NCI-H2081 (cell line): ENCODE measurements at places on chromosomes 12 and 14.

DNA sequence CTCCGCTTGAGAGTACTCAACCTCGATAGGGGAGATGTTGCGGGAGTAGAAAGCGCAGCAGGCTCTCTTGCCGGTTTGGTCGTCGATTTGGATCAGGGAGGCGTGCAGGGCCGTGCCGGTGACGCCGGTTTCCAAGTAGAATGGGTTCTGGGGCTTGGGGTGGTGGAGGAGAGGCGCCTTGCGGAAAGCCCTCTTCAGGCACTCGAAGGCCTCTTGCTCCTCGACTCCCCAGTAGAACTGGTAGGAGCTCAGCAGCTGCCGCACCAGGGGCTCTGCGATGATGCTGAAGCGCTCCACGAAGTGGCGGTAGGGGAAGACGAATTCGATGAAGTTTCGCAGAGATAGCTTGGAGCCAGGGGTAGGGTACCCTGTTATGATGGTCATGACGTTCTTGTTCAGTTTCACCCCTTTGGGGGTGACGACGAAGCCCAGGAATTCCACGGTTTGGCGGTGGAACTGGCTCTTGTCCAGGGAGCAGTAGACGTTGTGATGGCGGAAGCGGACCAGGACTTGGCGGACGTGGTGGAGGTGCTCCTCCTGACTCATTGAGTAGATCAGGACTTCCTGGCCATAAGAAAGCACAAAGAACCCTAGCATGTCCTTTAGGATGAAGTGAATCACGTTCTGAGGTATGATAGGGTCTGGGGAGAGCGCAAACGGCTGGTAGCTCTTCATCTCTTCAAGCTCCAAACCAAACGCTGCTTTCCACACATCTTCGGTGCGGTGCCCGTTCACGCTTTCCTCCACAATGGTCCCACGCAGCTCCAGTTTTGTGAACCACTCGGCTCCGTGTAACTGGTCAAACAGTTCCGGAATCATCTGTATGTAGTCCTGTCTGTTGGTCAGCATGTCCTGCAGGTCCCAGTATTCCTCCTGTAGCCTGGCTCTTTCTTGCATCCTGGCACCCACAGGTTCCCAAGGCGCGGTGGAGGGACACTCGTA, 21.2 kb downstream of the RTL1 start:
- no peak for DNase-seq

DNA sequence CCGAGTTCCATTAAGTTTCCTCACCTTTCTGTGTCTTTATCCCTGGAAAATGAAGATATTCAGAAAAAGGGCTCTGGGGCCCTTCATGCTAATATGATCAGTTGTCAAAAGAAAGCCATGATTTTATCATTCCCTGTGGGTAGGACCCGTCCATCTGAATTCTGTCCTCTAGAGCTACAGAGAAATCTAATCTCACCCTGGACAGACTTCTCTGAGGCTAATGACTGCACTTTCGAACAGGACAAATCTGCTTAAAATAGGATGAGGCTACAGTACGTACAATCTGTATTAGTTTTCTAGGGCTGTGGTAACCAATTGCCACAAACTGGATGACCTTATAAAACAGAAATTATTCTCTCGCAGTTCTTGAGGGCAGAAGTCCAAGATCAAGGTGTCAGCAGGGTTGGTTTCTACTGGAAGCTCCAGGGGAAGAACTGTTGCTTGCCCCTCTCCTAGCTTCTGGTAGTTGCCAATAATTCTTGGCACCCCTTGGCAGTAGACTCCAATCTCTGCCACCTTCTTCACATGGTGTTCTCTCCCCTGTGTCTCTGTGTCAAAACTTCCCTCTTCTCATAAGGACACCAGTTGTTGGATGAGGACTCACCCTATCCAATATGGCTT, 1.3 kb downstream of the AK7 start:
- no peak for DNase-seq

GRCh38 chr12:132713123-132713522, 2.5 kb downstream of the PGAM5 start:
- DNase-seq: no peak

DNA sequence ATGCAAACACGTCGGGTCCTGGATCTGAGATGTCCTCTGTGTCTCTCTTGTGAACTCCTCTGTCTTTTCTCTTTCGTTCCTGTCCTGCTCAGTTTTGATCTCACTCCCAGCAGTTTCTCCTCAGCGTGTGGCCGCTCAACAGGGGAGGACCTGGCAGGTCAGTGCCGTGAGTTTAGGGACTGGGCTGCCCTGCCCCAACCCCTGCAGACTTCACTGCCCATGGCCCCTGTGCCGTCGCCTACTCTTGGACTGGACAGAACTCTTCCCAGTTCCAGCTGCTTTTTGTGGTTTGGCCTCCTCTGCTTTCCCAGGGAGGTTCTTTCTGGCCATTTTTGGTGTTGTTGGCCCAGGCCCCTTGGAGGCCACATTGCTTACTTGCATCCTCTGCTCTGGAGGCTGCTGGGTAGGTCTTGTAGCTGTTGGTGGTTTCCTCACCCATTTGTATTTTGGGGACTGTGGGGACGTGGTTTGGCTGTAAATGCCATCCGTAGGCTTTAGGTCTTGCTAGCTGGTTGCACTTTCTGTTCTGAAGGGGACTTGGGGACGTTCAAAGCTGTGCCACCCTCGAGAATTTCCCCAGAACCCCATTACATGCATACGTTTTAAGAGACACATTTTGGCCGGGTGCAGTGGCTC, 20.0 kb upstream of the DNAH10 start:
- no peak for DNase-seq

DNA sequence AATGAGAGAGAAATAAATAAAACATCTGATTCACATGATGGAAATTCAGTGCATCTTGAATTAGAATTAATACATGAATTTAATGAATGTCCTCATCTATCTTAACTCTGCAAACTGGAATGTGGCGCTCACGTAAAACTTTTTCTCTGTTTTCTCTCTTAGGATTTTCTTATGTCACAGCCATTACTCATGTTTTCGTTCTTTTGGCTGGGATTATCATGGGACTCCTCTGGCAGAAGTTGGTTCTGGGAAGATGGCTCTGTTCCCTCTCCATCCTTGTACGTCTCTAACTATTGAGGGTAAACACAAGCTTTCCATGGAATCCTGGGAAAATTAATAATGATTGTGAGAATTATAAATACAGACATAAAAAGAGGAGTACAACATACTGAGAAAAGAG, 5.0 kb downstream of the CLEC12B start:
- no peak for DNase-seq

DNA sequence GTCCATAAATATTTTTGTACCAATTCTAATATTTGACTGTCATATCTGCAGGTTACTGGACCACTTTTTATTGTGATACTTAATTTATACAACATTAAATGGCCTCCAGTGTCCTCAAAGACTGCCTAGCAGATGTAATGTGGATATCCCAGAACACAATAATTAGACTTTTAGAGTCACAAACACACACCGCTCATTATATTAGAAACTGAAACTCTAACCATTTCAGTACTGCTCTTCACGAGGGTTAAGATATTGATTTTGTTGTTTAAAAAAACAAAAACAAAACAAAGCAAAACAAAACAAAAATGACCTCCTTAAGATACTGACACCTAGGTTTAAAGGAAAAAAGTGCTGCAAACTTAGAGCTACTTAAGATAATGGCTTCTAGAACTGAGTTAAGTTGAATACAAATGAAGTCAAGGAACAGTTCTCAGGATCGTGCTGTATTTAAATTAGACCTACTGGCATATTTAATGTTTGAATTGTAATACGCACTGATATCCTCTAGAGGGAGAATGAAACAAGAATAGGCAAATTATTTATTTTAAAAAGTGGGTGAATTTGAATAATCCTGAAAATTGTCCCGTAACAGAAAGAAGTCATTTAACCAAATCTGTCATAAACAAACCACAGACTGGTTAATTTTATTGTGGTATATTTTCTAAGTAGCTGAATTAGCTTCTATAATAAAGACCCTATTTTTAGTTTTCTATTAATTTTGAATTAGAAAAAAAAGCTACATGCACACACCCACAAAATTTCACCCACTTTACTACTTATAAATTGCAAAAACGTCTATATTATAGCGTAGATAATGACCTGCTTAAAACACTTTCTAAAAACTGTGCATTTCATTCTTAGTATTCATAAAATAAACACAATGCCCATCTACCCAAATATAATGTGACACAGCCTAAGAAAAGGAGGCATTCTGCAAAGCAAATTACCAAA, 395.2 kb upstream of the DCN start:
- DNase-seq: no peak

- no peak for DNase-seq
These were observed 370.2 kb upstream of the E2F7 start for GRCh38 chr12:77435446-77436091.

DNA sequence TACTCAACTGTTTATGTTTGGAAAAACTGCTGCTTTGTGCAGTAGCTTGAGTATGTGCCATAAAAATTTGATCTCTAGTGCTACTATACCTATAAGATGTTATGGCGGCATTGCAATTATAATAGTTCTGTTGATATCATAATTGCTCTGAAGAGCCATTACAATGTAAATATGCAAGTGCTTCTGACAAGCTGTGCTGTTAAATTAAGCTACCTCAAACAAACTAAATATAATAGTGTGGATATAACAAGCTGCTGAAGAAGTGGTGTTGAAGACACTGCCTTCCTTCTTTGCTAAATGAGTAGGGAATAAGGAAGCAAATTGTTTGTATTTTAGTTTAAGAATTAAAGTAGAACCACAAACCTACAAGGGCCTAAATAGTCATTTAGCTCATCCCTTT, 301.0 kb upstream of the MIS18BP1 start:
- no peak for DNase-seq

GRCh38 chr12:130462558-130463274, 125.0 kb downstream of the PIWIL1 start:
- DNase-seq: peak; percentile 43

DNA sequence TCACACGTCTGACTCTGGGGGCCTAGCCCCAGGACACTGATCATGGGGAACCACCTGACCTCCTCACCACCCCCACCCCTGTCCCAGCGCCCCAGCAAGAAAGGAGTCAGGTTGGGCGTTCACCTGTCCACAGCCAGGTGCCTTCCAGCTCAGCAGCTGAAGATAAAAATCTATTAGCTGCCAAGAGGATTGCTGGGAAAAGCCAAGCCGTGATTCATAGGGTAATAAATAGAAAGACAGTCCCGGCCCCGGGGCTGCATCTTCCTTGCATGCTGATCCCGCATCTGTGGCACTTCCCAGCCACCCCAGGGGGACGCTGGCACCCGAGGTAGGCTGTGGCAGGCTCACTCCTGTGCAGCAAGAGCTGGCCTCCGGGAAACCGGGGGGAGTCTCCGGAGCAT, 70.2 kb upstream of the NCOR2 start:
- DNase-seq: no peak

- DNase-seq: no peak
These were observed 172.3 kb upstream of the GRIP1 start for GRCh38 chr12:66851134-66851533.

DNA sequence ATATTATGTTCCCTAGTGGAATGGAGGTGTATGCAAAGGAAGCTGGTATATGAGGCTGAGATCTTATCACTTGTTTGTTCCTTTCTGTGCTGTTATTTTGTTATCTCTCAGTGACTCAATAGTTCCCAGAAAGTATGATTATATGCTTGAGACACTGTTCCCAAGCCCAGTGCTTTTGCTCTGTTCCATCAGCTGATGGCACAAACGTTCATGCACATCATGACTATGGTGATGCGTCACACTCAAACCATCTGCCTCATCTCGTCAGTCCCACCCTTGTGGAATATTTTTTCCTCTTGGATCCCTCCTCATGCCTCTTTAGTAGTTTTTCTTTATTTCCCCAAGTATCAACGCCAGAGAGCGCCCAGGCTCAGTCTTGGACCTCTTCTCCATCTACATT, 786.9 kb downstream of the AACS start:
- DNase-seq: no peak

DNA sequence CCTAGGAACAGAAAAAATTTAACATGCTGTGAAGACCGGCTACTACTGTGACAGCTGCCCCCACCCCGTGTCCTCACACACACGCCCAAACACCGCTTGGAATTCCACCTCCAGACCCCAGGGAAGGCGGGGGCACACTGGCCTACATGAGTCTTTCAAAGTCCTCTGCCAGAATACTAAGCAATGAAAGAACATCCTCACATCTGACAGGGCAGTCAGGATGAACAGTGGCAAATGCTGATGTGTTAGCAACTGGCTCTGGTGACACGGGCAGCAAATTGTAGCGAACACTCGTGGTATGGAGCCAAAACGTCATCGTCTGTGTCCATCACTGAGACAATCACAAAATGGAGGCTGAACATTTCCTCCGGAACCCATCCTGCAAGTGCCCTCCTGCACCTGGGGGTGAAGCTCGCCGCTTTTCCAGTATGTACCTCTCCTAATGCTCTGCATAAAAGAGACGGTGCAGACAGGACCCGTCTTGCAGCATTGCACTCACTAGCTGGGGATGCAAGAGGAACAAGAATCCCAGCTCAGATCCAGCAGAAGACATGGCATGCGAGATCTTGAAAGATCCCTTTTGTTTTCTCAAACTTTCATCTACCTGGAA, 94.8 kb downstream of the BCL11B start:
- DNase-seq: no peak

DNA sequence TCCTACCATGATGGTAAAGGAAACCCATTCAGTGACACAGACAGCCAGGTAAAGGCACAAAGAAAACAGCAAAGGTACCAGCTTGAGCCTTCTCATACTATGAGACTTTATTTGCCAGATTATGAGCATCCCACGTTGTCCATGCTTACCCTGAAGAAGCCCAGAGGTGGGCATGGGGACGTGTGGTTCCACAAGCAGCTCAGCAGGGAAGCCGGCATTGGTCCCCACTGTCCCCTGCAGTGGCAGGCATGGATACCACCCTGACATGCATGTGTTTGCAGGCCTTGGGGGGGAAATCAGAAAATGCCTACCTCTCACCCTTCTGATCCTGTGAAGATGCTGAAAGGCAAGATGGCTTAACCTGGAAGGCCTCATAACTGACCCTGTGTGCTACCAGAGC, 183.1 kb downstream of the PIWIL1 start:
- DNase-seq: no peak

DNA sequence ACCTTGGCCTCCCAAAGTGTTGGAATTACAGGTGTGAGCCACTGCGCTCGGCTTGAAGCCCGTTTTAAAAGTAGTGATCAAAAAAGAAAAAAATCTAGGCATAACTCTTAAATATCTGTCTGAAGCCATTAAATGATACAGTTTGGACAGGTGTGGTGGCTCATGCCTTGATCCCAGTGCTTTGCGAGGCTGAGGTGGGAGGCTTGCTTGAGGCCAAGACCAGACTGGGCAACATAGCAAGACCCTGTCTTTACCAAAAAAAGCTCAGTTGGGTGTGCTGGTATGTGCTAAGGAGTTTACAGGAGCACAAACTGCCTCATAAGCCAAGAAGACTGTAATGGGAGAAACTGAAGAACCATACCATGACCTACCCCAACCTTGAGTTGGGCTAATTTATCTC, 26.0 kb downstream of the SYNE2 start:
- no peak for DNase-seq

- no peak for DNase-seq
These were observed 86.8 kb downstream of the NUAK1 start for GRCh38 chr12:106051853-106052531.

DNA sequence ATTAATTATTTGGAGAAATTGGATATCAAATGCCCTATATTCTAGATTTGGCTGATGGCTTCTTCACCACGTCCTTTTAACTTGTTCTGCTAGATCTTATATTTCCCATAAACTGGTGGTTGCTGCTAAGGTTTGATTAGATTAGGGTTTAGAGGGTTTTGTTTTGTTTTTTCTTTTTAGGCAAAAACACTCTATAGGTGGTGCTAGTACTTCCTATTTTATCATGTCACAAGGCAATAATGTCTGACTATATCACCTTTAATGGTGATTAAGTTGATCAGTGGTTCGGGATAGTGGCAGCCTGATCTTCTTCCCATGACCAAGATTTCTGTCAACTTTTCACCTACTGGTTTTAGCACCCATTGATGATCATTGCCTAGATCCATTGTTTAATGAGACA, 455.1 kb downstream of the RAD51B start:
- DNase-seq: no peak

- DNase-seq: no peak
These were observed 9.2 kb upstream of the GOLGA3 start for GRCh38 chr12:132837693-132838409.
